Glomerular endothelial cell (primary cell): ENCODE measurements at places on chromosomes 3 and 15. TPM values are rescaled to one million over a fixed set of nuclear protein-coding genes. Genes with fewer than 3 reads are reported as not detected.

SAXO2 gene
- not detected in 2 replicates for total RNA-seq

ARL14 gene
- not detected in 2 replicates for total RNA-seq

PLSCR2 gene
- not detected in 2 replicates for total RNA-seq

CASR gene
- not detected in 2 replicates for total RNA-seq

SLC12A1 gene
- not detected in 2 replicates for total RNA-seq

CPLX3 gene
- total RNA-seq, result not detected in 2 replicates

CCDC71 gene
- total RNA-seq, result 40.8 and 41.9 TPM in 2 replicates

SUSD5 gene
- total RNA-seq, result 2.5 and 15.8 TPM in 2 replicates

MAGEL2 gene
- 0.12 and 0.39 TPM in 2 replicates for total RNA-seq

GOLGA8N gene
- 2.0 and 2.4 TPM in 2 replicates for total RNA-seq

GRM7 gene
- total RNA-seq, result 0.06 TPM in 1 of 2 replicates, not detected in the other

XXYLT1 gene
- total RNA-seq, result 69.4 and 93.1 TPM in 2 replicates

DYNLT2B gene
- total RNA-seq, result 12.6 and 16.5 TPM in 2 replicates

KCNMB3 gene
- total RNA-seq, result 0.53 and 2.1 TPM in 2 replicates

BUB1B gene
- total RNA-seq, result 14.0 and 15.2 TPM in 2 replicates

FBXL2 gene
- total RNA-seq, result 20.2 and 31.0 TPM in 2 replicates

FGF7 gene
- 0.64 TPM in 1 of 2 replicates, not detected in the other for total RNA-seq

MOBP gene
- 0.23 TPM in 1 of 2 replicates, not detected in the other for total RNA-seq

ACP3 gene
- total RNA-seq, result not detected in 2 replicates

CKMT1B gene
- not detected in 2 replicates for total RNA-seq

GHRL gene
- not detected in 2 replicates for total RNA-seq

CHAC1 gene
- total RNA-seq, result 10.3 and 12.7 TPM in 2 replicates

TRANK1 gene
- 9.9 and 16.8 TPM in 2 replicates for total RNA-seq
